HFFc6 (cell line): ENCODE measurements at places on chromosomes 5 and 9.

DNA sequence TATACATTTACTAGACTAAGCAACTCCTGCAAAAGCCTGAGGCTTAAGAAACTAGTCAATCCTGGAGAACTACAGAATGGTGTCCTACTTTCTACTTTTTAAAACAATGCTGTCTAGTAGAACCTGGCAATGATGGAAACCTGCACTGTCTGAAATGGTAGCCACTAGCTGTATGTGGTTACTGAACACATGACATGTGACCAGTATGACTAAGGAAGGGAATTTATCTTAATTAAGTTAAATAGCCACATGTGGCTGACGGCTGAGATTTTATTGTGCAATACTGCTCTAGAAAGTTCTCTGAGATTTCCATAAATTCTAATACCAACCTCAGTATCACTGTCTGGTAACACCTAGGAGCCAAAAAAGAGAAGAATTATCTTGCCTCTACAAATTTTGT lies 44.9 kb upstream of the RAPGEF6 start:
- DNase-seq: peak; percentile 62

GRCh38 chr9:126942399-126942798 lies 27.8 kb downstream of the RALGPS1 start:
- no peak for DNase-seq

DNA sequence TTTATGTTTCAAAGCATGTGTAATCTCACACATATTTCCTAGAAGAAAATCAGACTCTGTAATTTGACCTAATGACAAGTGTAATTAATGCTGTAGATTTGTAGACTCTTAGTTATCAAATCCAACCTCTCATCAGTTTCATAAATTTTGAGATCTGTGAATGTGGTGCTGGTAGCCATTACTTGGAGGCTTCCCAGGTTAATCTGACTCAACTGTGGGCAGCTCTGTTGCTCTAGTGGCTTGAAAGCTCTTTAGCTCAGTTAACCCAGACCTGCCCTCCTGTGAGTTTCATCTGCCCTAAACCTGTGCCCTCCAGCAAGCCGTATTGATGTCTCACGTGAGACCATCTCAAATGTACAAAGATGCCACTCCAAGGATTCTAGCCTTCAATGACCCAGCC lies 323.4 kb downstream of the FBXL7 start:
- peak; percentile 13 for DNase-seq

DNA sequence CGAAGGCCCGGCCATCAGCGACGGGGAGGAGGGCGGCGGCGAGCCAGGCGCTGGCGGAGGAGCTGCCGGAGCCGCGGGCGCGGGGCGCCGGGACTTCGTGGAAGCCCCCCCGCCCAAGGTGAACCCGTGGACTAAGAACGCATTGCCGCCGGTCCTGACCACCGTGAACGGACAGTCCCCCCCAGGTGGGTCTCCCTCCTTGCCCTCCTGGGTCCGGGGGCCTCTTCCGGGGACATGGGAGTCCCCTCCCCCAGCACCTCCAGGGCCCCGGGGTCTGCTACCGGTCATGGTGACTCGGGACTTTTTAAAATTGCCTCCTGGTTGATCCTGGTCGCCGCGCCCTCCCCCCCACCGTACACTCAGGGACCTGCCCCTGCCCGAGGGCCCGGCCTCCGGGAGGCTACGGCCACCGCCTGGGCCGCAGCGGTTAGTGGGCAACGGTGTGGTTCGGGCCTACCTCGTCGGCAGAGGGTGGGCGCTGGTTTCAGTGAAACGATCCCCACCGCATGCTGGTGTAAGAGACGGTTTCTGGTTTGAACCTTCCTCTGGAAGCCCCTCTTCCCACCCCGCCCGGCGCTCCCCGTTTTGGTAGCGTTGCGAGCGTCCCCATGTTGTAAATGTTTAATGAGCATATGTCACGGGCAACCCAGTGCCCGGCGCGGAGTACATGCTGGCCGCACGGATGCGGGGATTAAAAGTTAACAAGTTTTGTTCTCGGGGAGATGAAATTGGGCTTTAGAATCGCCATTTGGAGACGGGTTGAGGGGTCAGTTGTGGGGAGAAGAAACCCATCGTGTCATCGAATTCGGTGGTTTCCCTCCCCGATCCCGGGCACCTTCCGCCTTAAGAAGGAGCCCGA lies 1.1 kb downstream of the LARP1 start:
- DNase-seq: no peak

DNA sequence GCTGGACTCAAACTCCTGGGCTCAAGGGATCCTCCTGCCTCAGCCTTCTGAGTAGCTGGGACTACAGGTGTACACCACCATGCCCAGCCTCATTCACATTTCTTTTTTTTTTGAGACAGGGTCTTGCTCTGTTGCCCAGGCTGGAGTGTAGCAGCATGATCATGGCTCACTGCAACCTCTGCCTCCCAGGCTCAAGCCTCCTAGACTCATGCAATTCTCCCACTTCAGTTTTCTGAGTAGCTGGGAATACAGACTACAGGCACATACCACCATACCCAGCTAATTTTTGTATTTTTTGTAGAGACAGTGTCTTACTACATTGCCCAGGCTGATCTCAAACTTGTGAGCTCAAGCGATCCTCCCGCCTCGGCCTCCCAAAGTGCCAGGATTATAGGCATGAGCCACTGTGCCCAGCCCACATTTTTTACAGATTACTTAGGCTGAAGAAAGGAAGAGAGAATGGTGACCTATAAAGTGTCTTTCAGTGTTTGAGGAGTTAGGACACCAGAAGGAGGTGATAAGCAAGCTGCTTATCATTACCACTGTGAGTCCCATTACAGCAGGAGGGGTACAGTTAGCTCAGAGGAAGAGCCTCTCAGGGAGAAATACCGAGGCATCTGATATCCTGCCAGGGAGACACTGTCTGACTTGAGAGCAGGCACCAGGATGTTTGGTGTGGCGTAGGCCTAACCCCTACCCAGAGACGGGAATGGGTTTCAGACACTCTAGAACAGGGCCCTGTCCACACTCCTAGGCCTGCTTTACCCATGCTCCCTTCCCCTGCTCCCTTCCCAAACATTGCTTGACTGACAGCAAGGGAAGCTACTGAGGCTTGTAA lies 9.7 kb downstream of the FAXDC2 start:
- DNase-seq: no peak

- DNase-seq: no peak
Observed at GRCh38 chr9:136664000-136664915, 1.5 kb downstream of the EGFL7 start.

GRCh38 chr9:98240475-98240874 lies 15.0 kb downstream of the TBC1D2 start:
- DNase-seq: no peak

DNA sequence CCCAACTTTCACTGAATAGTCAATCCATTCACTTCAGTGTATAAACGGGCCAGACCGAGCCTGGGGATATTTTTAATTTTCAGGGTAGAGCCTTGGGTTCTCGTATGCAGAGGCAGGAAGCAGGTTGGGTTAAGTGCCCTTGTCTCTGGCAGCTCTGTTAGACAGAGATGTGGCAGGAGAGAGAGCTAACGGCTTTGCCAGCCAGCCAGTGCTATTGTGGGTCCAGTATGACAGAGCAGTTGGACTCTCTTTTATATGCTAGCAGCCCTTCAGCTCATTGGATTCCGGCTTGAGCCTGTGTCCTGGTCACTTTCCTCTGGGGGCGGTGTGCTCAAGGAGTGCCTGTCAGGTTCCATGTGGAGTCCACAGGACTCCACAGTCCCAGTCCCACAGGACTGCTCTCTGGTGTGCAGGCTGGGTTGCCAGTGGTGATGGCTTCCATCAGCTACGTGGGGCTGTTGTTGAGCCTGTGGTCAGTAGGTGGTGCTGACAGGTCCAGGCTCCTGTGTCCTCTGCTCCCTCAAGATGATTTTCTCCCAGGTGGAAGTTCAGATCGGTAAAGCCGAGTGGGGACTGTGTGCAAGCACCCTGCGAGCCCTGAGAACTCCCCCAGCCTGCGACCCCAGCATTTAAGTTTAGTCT lies 14.3 kb downstream of the CLTA start:
- no peak for DNase-seq

DNA sequence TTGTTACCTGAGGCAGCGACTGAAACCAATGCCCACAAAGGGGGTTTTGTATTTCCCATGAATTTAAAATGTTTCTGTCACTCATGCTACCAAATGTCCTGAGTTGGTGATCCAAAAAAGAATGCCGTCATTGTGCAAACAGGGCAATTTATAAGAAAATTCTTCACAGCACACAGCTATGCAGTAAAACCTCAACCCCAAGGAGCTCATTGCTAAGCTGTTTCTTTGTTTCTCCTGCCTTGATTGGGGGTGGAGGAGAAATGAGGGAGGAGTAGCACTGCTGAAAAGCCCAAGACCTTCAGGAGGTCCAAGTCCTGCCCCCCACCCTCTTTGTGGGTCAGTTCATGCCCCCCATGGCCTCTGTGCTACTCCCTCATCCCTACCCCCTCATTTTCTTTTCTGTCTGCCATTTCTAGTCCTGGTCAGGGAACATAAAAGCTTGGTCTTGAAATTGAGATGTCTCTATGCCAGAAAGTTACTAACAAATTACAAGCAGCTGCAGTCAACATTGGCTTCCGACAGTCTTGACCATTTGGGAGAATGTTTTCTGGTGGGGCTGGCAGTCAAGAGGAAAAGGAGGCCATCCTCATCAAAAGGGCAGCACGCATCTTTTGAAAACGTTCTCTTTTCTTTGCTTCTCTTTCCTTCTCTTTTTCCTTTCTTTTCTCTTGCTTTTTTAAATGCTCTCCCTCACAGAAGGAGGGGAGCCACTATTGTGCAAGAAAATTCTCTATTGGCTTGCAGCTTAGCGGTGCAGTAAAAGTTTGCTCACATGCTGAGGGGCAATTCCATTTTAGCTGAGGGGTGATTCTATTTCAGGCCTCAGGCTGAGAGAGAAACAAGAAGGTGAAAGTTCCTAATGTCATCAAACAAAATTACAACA lies 133.3 kb downstream of the GCNT1 start:
- DNase-seq: no peak

DNA sequence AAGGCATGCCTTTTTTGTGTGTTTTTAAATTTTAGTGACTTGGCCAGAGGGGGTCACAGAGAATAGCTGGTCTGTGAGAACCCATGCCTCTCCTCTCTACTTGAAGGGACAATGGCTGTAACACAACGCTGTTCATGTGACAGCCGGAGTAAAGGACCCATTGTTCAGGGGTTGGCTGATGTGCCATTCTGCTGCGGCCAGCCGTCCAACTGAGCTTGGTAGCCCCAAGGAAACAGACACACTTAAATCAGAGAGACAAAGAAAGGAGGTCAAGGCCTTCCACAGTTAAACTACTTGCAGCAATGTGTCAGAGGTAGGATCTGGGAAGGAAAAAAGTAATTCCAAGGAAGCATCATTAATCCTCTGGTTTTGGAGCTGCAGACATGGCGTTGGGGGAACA lies 8.1 kb downstream of the MEGF10 start:
- no peak for DNase-seq

DNA sequence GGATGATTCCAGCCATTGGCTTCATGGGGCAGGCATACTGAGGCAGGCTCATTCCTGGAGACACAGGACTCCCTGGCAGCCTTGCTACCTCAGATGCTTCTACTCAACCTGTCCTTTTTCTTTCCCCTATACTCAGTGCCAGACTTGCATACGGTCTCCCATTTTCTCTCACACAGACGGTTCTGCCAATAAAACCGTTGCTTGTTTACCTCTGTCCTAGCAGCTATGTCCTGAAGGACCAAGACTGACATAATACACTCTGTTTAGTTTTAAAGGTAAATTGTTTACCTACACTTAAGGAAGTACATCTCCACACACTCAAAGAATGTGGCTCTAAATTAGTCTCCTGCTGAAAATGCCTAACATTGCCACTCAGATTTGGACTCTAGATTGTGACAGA lies 151.0 kb upstream of the RFX3 start:
- no peak for DNase-seq

GRCh38 chr5:88680253-88681132 lies 202.5 kb downstream of the MEF2C start:
- DNase-seq: peak; percentile 4
